Stimulated activated CD4-positive, alpha-beta T cell treated with anti-CD3 and anti-CD28 coated beads, Interleukin-12 subunit alpha, Interleukin-12 subunit beta, amount 100 ng/mL, for 24 hours (primary cell): ENCODE measurements at places on chromosomes 12 and 14.

- no peak for DNase-seq
These were observed 10.1 kb upstream of the NR2C1 start for GRCh38 chr12:95083471-95083870.

GRCh38 chr12:26854031-26854390 is 21.0 kb upstream of the ITPR2 start:
- DNase-seq = no peak

DNA sequence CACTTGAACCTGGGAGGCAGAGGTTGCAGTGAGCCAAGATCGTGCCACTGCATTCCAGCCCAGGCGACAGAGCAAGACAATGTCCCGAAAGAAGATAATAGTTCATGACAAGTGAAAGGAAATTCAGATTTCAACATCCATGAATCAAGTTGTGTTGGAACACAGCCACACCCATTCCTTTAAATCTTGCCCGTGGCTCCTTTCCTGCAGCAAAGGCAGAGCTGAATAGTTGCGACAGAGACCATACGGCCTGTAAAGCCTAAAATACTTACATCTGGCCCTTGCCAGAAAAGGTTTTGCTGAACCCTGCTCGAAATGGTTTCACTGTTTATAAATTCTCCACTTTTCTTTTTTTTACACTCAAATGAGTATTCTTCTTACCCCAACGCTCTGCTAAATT is 17.7 kb upstream of the ITPK1 start:
- DNase-seq = no peak

DNA sequence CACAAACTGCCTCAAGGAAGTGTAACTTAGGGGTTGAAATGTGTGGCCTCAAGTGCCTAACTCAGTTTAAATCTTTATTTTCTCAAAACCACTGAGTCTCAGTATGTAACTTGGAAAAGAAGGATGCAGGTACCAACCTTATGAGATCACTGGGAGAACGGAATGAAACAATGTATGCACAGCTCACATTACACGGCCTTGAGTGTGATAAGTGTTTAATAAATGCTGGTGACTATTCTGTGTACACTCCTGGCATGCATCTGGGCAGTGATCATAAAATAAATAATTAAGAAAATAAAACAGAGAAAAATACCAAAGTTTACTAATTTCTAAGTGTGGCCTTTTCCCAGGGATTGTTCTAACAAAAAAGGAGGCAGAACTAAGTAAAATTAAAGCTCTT is 974.5 kb upstream of the FLRT2 start:
- no peak for DNase-seq

- DNase-seq = no peak
These were observed 22.6 kb downstream of the TMPO start for GRCh38 chr12:98538031-98538430.

DNA sequence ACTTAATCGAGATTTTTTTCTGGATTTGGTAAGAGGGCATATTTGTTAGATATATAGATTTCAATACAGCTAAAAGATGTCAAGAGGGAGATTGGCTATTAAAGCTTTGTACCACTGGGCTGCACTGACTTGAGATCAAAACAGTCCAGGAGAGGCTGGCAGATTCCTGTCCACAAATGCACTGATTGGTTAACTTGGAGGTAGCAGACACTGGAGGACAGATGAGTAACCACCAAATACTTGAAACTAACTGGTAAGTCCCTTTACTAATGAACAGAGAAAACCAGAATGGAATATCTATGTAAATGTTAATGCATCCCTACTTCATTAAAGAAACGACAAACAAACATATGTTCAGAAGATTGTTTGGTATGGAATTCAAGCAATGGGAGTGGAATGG is 416.6 kb downstream of the LRIG3 start:
- DNase-seq = no peak

GRCh38 chr12:52169886-52170285 is 21.9 kb downstream of the KRT80 start:
- no peak for DNase-seq

DNA sequence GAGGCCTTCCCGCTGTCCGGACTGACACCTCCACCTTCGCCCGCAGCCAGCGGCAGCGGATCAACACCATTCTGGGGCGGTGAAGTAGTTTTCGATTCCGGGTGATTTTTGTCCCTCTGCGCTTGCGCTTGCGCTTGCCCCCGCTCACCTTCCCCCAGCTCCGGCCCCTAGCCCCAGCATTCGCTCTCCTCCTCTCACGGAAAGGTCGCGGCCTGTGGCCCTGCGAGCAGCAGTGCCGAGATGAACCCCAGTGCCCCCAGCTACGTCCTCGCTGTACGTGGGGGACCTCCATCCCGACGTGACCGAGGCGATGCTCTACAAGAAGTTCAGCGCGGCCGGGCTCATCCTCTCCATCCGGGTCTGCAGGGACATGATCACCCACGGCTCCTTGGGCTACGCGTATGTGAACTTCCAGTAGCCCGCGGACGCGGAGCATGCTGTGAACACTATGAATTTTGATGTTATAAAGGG is 22.7 kb upstream of the SRGAP1 start:
- DNase-seq = peak; percentile 1

GRCh38 chr12:44021471-44021971 is 185.6 kb downstream of the TMEM117 start:
- DNase-seq = no peak

DNA sequence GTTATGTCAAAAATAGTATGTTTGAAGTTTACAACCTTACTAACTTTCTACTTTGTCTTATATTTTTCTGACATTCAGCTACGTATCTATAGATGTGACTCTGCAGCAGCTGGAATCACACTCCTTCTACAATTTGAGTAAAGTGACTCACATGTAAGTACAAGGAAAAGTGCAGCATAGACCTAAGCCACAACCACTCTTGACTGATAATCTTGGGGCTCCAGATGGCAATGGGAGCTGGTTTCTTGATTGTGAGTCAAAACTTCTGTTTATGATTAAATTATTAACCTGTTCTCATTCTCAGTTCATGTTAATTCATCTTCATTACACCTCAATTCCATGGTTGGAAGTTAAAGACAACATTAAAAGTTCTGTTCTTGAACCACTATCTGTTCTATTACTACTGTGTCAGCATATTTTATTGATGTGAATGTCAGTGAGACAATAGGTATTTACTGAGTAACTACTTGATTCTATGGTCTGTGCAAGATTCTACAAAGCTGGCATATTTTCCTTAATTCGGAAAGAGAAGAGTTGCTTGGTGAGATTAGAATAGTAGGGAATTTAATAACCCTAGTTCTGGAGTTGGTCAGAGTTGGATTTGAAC is 112.9 kb downstream of the TSHR start:
- no peak for DNase-seq

DNA sequence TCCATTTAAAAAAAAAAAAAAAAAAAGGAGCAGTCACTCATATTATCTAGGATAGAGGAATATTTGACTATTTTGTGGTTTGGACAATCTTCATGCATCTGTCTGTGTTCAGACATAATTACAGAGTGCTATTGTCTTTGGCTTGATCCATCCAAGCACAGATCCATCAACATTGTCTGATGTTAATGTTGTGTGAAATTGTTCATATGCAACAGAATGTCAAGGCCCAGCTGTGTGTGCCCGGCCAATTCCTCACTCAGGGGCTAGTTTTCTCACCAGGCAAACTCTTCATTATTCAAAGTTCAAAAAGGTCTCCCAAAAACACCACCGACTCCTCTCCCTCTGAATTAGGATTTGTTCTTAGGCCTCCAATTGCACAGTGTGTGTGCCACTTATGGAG is 324.9 kb upstream of the TMTC1 start:
- no peak for DNase-seq

- DNase-seq = no peak
These were observed 268.2 kb upstream of the GRIP1 start for GRCh38 chr12:66947119-66947518.

- no peak for DNase-seq
These were observed 72.6 kb downstream of the BTG1 start for GRCh38 chr12:92073094-92073493.

DNA sequence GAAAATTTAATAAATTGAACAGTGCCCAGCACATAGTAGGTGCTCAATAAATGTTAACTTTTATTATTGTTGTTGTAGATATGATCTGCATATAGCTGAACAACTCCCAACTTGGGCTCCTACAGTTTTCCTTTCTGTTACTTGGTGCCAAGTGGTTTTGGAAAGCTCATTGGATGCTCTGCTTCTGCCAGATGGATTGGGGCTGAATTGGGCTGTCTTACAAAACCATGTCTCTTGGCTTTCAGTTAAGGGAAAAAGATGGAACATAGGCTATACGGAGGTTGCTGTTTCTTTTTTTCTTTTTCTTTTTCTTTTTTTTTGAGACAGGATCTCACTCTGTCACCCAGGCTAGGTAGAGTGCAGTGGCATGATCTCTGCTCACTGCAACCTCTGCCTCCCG is 140.7 kb upstream of the PWP1 start:
- DNase-seq = no peak

- no peak for DNase-seq
These were observed 17.5 kb upstream of the ERGIC2 start for GRCh38 chr12:29398495-29398894.

DNA sequence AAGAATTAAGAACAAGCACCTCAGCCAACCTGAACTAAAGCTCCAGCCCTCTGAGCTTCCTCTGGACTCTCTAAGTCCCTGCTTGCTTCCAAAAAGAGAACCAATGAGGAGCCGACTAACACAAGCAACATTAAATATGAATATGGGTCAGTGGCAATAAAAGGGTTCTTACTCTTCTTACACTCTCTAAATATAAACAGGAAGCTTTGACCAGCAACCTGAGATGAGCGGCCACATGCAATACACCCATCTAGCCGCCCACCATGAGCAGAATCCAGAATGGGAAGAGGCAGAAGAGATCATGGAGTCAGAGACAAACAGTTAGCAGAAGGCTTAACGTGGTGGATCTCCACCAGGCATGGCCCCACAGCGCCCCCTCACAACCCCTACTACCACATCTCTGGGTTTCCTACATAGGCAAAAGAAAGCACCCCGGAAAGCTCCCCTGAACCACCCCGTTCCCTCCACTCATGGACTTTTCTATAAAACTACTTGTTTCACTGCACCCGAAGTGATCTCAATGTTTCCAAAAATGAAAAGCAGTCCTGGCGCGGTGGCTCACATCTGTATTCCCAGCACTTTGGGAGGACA is 59.4 kb downstream of the TTC7B start:
- no peak for DNase-seq

DNA sequence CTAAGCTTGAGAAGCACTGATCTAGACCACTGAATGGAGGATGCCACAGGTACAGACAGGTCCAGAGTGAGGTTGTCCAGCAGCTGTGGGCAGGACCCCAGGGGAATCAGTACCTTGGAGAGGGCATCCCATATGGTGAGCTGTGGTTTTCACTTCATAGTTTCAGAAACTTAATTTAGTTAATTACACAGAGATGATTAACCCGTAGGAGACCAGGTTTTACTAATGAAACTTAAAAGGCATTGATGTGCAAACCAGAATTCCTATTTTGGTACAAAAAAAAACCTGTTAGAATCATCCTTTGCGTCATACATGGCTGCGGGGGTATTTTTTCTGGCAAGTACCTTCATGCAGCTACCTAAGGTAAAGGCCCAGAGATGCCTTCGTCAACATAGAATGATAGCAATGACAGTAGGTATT is 159.3 kb downstream of the DACT1 start:
- DNase-seq = no peak

DNA sequence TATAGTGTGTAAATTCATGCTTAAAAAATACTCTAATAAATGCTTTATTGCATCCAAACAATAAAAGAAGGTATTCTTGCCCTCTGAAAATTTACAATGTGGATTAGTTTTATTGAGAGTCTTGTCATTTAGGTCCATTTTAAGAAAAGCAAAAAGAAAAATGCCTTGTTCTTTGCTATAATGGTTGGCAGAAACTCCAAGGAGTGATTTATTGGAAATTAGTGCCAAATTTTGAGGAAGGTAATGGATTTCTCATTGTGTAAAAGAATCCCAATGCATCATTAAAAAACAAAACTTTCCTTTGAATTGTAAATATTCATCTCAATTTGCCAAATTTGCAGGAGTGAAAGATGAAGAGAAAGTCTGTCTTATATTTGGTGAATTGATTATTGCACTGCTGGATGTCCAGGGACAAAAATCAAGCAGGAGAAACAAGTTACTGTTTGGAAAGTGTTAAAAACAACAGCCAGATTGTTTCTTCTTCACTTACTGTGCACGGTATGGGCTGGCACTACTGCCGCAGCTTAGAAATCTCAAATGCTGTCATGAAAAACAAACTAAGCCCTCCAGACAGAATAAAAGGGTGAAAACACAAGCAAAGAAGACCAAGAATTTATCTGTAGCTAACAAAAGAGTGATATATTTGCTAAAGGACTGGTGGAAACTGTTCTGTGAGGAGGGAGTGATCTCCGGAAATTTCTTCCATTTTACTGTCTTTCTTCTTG is 511.7 kb downstream of the TMTC2 start:
- no peak for DNase-seq

- DNase-seq = no peak
These were observed 6.8 kb upstream of the OTUB2 start for GRCh38 chr14:94019329-94019728.

GRCh38 chr12:68267892-68268396 is 14.5 kb upstream of the IL22 start:
- DNase-seq = no peak

- no peak for DNase-seq
These were observed 308.2 kb downstream of the ADGRD1 start for GRCh38 chr12:131261906-131262305.

DNA sequence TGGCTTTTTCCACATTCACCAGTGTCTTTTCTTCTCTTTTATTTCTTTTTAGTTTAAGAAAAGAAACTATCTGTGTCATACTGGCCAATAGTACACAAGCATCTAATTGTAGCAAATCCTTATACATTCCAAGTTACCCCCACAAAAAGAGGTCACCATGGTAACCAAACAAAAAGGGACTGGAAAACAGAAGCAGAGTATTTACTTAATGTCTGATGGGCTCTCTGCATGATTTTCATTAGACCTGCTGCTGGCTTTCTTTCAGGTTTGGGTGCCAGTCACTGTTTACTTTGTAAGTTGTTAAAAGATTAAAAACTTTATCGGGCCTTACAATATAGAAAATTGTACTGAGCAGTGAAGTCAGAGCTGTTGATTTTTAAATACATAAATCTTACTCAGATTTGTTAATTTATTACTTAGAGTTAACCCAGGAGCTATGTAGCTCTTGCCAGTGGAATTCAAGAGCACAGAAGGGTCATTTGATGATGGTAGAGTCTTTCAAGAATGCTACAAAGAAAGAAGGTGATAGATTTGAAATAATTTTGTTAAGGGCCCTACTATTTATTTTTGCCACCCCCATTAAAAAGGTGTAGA is 123.9 kb downstream of the BRMS1L start:
- no peak for DNase-seq

GRCh38 chr14:73714656-73715081 is 485 bp upstream of the PNMA1 start:
- DNase-seq = no peak

DNA sequence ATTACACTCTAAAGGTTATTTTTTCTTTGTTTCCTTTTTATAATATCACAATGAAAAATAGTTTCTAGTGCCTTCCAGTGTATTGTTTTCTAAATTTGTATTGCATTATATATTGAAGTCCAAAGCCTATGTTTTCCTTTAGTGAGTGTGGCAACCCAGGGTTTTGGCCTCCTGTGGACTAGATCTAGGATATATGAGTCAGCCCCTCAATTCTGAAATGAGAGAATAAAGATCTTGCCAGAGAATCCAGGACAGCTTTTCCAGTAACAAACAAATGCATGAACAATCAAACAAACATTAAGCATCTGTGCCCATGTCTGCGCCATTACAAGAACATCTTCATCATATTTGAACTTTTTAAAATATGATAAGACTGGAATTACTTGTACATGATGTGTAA is 70.7 kb upstream of the SSTR1 start:
- no peak for DNase-seq

GRCh38 chr14:34472706-34473279 is 10.8 kb upstream of the SPTSSA start:
- DNase-seq = no peak

GRCh38 chr12:72828662-72829324 is 556.6 kb downstream of the TRHDE start:
- no peak for DNase-seq
